Stimulated activated CD8-positive, alpha-beta memory T cell treated with anti-CD3 and anti-CD28 coated beads, Interleukin-7, amount 100 ng/mL, for 1 hour (primary cell): ENCODE measurements at places on chromosomes 5 and 9.

GRCh38 chr5:54518146-54518817 is 723 bp downstream of the SNX18 start:
- peak; percentile 13 for DNase-seq

DNA sequence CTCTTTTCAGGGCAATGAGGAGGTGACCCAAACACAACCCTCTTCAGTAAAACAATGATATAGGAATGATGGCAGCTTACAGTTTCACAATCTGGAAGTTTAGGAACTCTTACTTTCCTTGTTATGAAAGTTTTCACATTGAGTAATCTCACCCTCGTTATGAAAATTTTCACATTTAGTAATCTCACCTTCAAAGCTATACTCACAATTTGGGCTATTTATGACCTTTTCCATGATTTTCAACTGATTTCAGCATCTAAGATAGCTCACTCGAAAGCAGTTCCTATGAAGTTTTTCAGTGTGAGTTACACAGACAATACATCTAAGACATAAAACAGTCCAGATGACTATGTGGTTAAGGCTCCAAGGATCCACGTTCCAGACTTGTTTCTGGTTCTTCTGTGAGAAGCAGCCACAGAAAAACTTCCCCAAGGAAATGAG is 57.1 kb downstream of the FOXD1 start:
- DNase-seq: no peak

DNA sequence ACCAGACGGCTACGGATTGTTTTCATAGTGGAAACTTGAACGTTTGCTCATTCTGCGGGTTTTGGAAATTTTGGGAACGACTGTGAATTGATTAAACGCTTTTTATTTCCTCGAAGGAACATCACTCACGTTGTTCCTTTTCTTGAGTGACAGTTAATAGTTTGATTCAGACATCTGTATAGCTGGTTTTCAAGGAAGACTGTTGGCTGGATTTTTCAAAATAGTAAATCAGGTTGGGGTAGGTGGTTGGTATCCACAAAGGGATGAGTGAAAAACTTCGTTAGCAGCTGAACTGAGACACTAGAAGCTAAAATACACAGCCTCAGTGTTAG is 1.1 kb downstream of the TGFBR1 start:
- DNase-seq: no peak

GRCh38 chr5:111929867-111930266 is 172.9 kb upstream of the NREP start:
- no peak for DNase-seq

GRCh38 chr5:55517804-55518203 is 17.0 kb downstream of the PLPP1 start:
- no peak for DNase-seq

- DNase-seq: no peak
Observed at GRCh38 chr5:153672347-153673090, 182.0 kb downstream of the GRIA1 start.

DNA sequence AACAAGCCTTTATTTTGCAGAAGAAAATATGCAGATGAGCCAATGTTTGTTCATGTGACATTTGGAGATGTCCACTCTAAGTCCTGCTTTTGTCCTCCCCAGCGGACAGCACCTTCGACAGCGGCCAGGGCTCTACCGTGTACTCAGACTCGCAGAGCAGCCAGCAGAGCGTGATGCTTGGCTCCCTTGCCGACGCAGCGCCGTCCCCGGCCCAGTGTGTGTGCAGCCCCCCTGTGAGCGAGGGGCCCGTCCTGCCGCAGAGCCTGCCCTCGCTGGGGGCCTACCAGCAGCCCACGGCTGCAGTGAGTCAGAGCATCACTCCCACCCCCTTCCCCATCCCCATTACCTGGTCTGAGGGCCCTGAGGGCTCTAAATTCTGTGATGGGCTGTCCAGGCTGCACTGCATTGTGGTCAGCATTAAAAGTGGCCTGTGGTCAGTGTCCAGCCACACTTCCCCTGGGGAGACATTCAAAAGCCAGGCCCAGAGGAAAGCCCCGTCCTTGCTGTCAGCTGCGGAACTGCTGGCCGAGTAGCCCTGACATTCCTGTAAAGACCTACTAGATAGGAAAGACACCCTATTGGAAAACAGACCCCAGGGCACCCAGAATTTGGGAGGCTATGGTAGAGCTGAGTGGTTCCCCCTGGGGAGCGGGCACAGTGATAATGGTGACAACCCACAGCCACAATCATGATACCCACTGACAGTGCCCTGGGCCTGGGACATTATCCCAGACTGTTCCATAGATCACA is 69.0 kb downstream of the WNK2 start:
- no peak for DNase-seq

DNA sequence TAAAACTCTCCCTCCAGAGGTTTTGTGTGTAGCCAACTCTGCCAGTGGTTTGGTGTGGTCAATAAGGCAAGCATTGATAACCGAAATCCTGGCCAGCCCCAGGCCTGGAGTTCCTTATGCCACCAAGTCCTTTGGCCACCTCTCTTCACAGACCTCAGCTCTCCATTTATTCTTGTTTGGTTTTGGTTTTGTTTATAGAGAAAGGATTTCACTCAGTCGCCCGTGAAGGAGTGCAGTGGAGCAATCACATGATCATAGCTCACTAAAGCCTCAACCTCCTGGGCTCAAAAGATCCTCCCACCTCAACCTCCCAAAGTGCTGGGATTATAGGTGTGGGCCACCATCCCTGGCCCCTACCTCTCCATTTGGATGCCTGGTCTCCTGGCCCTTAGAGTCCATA is 55.4 kb upstream of the PPARGC1B start:
- DNase-seq: no peak

DNA sequence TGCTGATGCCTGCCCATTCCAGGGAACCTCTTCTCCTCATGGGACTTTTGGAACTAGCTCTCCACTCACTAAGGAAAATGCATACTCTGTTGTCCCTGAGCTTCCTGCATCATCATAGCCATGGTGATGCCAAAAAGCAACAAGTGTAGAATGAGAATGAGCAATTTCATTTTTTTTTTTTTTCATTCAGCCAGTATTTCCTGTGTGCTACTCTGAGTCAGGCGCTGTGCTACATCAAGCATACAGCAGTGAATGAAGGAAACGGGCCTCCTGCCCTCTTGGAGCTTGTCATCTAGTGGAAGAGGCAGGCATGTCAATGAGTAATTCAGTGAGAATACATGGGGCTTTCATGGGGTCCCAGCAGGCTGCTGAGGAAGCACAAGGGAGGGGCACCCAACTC is 483.1 kb downstream of the BNC2 start:
- DNase-seq: no peak

DNA sequence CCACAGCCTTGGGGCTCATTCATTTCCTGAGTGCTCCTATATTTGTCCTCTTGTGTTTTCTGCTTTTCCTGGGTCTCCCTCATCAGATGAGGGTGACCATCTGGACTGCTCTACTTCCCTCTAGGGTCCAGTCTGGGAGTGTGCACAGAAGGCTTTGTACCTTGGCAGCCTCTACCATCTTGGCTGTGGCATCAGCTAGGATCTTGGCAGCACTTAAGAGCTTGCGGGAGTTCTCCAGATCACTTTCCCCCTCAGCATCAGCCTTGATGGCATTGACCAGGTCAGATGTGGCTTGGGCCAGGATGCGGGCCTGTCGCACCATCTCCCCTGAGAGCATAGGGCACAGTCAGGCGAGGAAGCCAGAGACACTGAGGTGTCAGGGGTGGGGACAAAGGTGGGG is 15.8 kb downstream of the TLN1 start:
- no peak for DNase-seq

- no peak for DNase-seq
Observed at GRCh38 chr9:89323390-89323789, 5.1 kb downstream of the SECISBP2 start.

- DNase-seq: no peak
Observed at GRCh38 chr9:132806723-132807421, 71.2 kb downstream of the AK8 start.

DNA sequence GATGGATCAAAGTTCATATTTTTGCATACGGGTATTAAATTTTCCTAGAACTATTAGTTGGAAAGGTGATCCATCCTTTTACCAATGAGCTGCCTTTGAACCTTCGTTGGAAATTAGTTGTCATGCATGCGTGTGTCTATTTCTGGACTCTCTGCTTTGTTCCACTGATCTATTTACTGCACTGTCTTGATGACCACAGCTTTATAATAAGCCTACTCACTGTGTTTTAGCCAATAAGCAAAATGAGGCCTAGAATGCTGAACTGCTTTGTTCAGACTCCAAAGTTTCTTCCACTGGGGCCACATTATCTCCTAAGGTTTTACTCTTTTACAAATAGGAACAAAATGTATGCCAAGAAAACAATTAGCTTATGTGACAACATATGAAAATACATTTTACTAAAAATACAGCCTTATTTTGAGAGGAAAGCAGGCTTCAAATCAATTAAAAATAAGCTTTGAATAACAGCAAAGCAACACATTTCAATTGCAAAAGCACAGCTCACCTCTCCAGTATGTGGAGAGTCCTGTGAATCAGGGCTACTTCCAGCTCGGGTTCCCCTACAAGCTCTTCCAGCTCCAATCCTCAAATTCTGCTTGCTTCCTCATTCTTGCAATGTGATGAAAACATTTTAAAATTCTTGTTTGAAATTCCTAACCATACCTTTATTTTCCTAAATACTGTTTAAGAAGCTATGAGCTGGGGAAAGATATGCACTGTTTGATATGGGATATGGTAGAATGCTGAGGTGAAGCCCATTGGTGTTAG is 72.0 kb downstream of the RETREG1 start:
- DNase-seq: no peak

GRCh38 chr5:172082180-172082579 is 75.7 kb upstream of the FBXW11 start:
- DNase-seq: no peak

DNA sequence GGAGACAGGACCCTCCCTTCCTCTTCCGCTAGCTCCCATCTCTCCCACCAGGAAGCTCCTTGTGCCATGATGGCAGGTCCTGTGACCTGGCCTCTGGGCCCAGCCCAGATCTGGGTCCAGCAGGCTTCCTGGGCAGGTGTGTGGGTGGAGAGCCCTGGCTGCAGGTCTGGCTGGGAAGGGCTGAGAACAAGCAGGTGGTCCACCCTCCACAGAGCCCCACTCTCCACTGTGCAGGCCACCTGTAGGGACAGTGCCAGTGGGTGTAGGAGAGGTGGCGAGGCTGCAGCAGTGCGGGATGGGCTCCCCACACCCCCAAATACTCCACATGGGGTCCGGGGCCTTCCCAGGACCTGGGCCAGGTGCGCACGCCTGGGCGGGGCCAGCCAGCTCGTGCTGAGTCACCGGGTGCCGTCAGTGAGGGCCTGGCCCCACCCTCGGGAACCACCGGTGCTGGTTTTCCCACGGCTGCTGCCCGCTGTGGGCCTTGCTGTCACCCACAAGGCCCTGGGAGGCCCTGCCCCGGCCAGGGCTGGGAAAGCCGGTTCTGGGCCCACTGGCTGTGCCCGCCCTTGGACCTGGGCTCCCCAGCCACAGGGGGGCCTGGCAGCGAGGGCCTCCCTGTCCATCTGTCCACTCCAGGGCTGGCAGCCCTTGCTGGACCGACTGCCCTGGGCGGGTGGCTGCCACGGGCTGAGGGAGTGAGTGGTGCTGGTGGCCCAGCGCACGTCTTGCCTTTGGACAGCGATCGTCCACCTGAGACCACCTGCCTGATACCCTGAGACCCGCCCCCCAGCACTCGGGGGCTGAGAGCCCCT is 9.3 kb upstream of the NRARP start:
- no peak for DNase-seq

DNA sequence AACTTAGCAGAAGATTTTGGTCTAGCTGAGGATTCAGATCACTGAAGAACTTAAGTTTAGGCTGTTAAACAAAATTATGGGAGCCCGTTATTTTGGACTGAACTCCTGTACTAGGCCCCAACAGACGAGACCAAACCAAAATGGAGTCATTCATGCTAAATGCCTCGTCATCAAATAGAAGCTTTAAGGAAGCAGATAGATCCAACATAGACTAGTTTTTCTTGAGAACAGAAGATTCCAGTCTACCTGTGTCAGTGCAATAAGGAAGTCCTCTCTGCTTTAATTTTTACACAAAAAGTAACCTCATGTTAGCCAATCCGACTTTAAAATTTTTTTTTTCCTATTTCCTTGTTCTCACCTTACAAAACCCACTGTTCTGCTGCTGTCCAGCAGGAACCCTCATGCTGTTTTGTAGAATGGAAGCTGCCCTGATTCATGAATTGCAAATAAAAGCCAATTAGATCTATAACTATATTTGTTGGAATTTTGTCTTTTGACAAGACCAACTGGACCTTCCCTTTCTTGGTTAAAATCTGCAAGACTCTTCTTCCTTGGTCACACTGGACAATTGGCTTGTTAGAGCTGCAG is 29.0 kb upstream of the GOLM1 start:
- no peak for DNase-seq

DNA sequence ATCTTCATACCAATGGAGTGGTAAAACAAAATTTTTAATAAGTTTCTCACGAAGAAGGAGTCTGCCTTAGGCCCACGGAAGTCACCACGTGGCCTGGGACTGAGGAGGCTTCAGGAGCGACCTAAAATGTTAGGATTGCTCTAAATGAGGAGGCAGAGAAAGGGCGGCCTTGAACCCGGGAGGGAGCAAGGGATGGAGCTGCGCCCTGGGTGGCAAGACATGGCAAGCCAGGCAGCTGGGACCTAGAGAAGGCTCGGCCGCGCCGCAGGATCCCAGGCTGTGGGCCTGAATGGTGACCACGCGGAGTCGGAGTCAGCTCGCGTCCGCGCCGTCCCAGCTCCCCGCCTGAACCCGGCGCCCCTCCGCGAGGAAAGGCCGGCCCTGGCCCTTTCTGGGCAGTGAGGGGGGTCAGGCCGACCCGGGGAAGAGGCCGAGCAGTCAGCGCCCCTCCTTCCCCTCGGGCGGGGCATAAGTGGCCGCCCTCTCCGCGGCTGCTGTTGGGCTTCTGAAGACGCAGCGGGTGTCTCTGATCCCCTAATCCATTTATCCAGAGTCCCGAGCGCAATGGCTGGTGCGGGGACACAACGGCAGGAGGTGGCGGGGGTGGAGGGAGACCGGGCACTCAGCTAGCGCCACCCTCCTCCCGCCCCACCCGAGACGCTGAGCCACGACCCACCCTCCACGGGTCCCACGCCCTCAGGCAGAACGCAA is 10.6 kb downstream of the IRX1 start:
- DNase-seq: no peak

DNA sequence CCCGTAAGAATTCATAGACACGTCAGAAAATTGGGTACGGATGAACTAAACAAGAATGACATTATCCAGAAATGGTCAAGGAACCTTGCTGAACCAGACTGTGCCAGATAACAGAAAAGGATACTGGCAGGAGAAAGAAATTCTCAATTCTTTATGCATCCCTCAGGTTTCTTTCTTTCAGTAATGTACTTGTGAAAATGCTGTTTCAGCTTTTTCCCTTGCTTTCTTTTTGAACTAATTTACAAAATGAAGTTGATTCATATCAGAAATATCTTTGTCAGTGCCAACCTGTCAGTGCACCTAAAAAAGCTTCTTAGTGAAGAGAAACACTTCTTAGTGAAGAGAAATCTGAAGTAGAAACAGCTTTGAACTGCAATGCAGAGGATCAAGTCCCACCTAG is 643.6 kb upstream of the RORB start:
- DNase-seq: no peak

- DNase-seq: no peak
Observed at GRCh38 chr9:135517407-135517822, 3.8 kb upstream of the LCN1 start.

GRCh38 chr5:6439588-6440550 is 8.8 kb upstream of the UBE2QL1 start:
- no peak for DNase-seq
